ENCODE measurements at places on chromosomes 7 and 10.

- no peak for DNase-seq
These were observed 14.0 kb upstream of the PCGF5 start for GRCh38 chr10:91206427-91206826.

- no peak for DNase-seq
These were observed 173.6 kb upstream of the AKR1E2 start for GRCh38 chr10:4652111-4653010.

- no peak for DNase-seq
These were observed 9.7 kb downstream of the STAMBPL1 start for GRCh38 chr10:88889559-88890337.

GRCh38 chr10:93058139-93058538 is 2.5 kb upstream of the CYP26C1 start:
- no peak for DNase-seq

- no peak for DNase-seq
These were observed 47.3 kb downstream of the CHST3 start for GRCh38 chr10:72011468-72011867.

- DNase-seq, result no peak
These were observed 65.7 kb downstream of the GBF1 start for GRCh38 chr10:102311025-102311420.

GRCh38 chr10:34967335-34967880 is 122.7 kb downstream of the CUL2 start:
- DNase-seq, result peak; percentile 39

GRCh38 chr7:17855202-17855601 is 85.1 kb downstream of the SNX13 start:
- DNase-seq, result no peak

GRCh38 chr10:95462740-95463667 is 98.2 kb downstream of the SORBS1 start:
- DNase-seq, result no peak

DNA sequence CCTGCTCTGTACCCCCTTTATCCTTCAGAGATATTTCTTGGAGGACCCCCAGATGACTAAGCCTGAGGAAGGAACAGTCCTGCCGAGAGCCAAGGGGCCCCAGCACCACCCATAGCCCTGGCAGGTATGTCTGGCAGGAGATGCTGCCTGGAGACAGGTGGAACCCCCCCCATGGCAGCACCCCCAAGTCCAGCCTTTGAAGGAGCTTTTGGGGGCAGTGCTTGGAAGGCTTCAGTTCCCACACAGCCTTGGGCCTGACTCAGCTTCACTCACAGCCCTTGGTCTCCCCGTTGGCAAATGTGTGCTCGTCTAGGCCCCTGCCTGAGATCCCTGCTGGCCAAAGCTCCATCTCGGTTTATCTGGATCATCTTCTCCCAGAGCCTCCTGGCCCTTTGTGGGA is 23.0 kb upstream of the PCBD1 start:
- no peak for DNase-seq

GRCh38 chr7:77831481-77831880 is 32.9 kb downstream of the PHTF2 start:
- DNase-seq, result no peak

- DNase-seq, result no peak
These were observed 43.3 kb downstream of the DIP2C start for GRCh38 chr10:646118-646524.

DNA sequence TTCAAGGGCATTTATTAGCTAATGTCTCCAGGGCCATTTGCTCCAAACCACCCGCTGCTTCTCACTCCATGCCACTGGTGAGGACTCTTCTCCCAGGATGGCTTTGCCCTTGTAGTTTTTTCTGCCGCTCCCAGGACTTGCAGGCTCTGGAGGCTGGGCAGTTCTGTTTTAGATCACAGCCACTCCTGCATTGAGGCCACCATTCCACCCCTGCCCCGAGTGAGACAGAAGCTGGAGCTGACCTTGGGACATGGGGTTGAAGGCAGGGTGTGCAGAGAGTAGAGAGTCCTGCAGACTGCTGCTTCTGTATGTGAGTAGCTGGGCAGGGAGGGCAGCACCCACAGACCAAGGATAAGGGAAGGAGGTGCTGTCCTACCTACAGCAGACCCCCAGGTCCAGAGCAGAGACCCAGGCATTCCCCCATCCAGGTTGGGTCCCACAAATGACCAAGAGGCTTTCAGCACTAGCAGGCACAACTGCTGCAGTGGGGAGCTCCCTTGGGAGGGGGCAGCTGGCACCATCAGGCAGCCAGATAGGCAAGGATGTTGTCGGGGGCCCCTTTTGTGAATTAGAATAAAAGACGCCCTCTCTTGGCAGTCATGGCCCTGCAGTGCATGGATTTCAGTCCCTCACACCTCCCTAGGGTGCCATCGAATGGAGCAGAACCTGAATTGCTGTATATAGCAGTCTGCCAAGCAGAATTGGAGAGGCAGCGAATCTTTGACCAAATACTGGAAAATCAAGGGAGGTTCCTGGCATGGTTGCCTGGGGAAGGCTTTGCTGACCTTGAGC is 22.7 kb upstream of the ADCYAP1R1 start:
- no peak for DNase-seq

GRCh38 chr10:20887706-20888555 is 9.2 kb downstream of the NEBL start:
- DNase-seq, result no peak
